ENCODE measurements at places on chromosomes 12 and 14.

GRCh38 chr14:69378274-69378673 lies 19.8 kb downstream of the ERH start:
- no peak for DNase-seq

DNA sequence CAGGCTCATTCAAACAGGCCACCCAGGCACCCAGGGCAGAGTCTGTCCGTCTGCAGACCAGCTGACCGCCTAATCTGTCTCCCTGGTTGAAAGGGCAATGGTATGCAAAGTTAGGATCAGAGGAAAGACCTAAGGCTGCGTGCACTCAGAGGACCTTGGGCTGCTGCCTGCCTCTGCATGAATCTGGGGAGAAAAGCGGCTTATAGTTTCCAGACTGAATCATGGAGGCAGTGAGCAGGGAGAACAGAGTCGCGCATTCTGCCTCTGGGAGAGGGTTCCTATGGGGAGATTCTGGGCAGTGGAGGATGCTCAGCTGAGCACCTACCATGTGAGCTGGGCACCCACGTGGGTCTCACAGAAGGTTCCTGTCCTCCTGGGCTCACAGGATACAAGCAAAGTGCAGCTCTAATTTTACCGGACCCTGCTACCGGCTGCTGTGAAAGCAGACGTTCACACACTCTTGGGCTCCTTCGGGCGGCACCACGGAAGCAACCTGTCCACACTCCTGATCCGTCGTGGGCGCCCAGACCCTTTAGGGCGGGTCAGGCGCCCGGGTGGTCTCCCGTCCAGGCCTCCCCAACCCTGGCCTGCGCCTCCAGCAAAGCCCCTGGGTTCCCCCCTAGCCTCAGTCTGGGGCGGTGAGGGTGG lies 772 bp downstream of the SCARB1 start:
- DNase-seq = no peak

DNA sequence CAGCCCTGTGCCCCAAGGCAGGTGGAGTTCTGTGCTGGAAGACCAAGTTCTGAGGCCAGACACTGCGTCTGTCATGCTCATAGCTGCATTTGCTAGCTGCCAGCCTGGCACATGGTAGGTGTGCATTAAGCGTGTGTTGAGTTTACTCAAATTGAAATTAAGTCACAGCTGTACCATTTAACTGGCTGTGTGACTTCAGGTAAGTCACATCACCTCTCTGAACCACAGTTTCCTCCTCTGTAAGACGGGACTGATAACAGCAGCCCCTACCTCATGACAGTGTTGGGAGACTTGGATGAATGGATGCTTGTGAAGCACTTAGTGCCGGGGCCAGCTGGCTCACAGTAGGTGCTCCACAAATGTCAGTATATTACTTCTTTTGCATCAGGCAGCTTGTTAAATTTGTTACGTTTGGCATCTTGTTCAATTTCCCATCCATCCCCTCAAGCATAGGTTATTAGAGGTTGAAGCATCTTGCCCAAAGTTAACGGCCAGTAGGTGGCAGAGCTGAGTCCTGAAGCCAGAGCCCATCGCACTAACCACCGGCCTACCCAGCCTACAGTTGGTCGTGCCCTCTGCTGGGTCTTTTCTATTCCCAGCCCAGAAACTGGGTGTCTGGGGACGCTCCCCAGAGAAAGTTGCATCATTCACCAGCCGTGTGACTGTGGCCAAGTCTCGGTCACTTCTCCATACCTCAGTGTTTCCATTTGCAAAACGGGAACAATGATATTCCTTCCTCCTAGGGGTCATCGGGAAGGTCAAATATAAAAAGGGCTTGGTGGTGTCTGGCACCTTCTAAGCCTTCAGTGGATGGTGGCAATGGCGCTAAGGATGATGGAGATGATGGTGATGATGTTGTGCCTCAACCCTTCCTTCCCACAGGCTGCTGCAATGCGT lies 4.5 kb downstream of the DAO start:
- no peak for DNase-seq

DNA sequence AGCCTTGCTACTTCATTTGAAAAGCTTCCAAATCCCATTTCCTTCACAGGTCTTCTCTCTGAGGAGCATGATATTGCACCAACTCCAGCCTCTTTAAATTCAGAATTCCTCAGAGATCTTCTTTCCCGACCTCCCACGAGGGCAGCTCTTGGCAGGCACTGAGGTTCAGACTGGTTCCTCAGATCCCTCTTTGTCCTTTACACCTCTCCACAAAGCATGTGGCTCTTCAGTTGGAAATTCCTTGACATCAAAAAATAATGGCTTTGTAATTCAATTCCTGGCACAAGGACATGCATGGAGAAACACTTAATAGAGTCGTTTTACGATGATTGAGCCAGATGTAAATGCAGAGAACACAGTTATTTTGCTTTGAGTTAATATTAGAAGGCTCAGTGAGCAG lies 63.2 kb upstream of the TMX1 start:
- no peak for DNase-seq

DNA sequence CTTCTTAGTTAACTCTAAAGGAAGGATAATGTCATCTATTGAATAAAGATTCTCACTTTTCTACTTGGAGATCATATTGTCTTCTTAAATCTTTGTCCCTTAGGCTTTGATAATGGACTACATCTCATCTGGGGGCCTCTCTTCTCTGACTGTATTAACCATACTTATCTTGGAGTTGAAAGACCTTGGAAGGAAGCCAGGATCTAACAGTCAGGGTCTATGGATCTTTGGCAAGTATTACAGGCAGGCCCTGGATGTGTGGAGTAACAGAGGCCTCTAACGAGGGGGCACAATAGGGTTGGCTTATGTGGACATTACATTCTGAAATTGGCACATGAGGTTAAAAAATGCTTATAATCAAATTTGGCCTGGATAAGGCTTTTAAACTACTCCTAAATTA lies 513.8 kb downstream of the NRXN3 start:
- no peak for DNase-seq

DNA sequence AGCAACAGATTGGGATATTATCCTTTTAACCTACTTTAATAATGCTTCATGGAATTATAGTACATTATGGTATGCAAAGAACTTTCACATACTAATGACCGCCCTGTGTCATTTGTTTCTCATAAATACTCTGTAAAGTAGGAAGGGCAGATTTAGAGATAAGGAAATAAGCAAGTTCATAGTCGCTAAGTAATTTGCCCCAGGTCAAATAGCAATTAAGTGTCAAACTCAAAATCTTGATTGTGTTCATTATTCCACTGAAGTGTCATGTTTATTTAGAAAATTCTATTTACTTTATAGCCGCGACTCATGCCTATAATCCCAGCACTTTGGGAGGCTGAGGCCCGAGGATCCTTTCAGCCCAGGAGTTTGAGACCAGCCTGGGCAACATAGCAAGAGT lies 98.7 kb upstream of the ATF1 start:
- DNase-seq = no peak

DNA sequence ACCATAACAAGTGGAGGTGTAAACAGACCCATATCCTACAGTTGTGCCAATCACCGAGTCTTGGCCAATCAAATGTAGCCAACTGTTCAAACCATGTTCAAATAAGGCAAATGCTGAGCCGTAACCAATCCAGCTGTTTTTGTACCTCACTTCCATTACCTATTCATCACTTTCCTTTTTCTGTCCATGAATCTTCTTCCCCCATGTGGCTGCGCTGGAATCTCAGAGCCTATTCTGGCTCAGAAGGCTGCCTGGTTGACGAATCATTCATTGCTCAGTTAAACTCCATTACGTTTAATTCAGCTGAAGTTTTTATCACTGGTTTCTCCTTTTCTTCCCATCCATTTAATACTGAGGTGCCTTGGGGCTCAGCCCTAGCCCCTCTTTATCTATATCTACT lies 71.1 kb downstream of the TBC1D30 start:
- no peak for DNase-seq

DNA sequence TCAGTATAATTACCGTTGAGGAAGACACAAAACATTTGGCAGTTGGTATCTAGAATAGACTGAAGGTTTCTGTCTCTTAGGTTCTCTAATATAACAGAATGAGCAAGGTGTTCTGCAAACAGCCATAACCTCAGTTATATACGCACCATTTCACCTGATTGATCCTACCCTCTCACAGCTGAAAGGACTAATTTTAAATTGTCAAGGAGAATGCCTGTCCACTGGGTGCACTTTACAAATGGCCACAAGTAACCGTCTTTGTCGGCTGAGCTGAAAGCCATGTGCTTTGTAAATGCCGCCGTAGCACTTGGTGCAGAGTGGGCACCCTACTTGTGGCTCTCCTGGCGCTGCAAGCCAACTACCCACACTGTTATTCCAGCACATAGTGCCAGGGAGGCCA lies 466.3 kb downstream of the AACS start:
- DNase-seq = no peak

DNA sequence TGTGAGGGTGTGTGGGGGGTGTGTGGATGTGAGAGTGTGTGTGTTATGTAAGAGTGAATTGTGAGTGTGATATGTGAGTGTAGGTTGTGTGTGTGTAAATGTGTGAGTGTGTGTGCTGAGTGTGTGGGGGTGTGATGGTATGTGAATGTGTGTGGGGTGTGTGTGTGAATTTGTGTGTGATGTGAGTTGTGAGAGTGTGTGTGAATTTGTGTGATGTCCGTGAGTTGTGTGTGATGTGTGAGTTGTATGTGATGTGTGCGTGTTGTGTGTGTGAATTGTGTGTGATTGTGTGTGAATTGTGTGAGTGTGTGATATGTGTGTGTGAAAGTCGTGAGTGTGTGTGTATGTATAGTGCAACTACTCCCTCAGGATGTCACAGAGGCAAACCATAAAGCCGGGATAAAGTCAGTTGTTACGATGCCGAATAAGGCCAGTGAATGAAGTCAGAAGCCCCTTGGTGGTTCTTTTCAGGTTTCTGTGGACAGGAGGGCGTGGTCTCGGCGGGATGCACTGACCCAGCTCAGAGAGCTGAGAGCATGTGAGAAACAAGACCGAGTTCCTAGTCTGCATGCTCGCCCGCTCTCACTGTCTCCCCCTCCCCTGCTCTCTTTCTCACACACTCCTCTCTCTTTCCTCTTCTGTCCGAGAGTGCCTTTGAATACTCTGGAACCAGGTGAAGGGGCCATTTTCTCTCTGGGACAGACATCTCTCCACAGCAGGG lies 71.8 kb upstream of the MAX start:
- no peak for DNase-seq

DNA sequence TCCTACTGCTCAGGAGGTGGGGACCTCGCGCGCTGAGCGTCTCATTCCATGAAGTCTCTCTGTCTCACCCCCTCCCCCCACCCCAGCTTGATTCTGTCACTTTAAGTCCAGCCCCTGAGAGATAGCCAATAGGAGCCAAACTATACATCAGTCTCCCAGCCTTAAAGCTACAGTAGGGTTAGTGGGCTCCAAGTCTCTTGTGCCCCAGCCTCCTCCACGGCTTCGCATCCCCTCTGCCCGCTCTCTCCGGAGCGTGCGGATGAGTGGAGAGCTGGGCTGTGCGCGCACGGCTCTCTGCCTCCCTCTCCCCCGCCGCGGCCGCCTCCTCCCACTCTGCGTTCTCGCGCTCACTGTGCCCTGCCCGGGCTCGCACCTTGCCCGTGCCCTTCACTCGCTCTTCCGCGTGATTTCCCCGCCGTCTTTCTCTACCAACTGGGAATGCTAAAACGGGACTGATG lies at the start of gene ESRRB:
Gene ESRRB, plus strand, starts transcription at position 191 of the 458 bp plus-strand sequence. Its CDS starts 265 bp downstream, at position 456.
- no peak for DNase-seq

GRCh38 chr12:56687223-56688128 lies 608 bp downstream of the PTGES3 start:
- DNase-seq = peak; percentile 91

Measured in vagina (tissue), 2 donors.